Panc1 (cell line): ENCODE measurements at places on chromosomes 7 and 10.

DNA sequence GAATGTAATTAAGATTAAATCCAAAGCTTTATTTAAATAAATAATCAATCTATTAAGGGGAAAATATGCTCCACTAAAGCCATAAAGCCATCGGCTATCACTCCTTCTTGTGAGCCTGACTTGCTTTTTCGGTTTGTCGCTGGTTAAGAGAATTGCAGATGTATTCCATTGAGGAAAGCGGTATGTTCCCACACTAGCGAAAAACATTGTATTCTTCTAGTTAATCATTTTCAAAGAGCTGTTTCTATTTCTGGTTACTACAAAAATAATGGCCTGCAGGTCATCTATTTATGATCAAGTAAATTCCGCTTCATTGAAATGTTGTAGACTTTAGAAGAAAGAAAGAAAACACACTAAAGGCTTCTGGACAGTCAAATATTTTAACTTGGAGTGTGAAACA lies 173.4 kb downstream of the CACNB2 start:
- DNase-seq: no peak

DNA sequence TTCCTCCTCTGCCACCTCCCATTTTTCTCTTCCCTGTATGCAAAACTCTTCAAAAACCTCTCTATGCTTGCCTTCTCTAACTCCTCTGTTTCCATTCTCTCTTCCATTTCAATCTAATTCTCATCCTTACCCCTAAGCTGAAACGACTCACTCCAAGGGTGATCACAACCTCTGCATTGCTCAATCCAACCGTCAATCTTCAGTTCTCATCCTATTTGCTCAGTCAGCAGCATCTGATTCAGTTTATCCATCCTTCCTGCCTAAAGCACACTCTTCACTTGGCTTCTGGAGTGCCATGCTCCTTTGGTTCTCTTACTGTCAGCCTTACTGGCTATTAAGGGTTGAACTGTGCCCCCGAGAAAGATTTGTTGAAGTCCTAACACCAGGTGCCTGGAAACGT lies 163.5 kb upstream of the NEBL start:
- DNase-seq: no peak

DNA sequence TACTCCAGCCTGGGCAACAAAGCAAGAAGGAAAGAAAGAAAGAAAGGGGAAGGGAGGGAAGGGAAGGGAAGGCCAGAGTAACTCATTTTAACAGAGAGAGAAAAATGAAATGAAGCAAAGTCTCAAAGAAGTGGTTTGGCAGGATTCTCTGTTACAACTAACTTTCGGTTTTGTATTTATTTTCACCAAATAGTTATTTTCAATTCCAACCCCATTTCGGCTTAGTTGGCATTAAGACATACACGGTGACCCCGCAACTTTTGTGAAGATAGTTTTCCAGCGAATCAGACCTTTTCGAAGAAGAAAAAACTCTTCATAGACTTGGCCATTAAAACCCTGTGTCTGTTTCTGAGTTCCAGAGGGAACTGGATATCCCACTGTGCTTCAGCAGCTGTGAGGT lies 45.2 kb upstream of the LYZL2 start:
- no peak for DNase-seq

- DNase-seq: no peak
Observed at GRCh38 chr7:67566101-67566500, 569.5 kb downstream of the TYW1 start.

GRCh38 chr7:11786186-11786585 lies 45.8 kb downstream of the THSD7A start:
- peak; percentile 61 for DNase-seq

- DNase-seq: no peak
Observed at GRCh38 chr10:117075064-117075463, 63.0 kb downstream of the VAX1 start.

DNA sequence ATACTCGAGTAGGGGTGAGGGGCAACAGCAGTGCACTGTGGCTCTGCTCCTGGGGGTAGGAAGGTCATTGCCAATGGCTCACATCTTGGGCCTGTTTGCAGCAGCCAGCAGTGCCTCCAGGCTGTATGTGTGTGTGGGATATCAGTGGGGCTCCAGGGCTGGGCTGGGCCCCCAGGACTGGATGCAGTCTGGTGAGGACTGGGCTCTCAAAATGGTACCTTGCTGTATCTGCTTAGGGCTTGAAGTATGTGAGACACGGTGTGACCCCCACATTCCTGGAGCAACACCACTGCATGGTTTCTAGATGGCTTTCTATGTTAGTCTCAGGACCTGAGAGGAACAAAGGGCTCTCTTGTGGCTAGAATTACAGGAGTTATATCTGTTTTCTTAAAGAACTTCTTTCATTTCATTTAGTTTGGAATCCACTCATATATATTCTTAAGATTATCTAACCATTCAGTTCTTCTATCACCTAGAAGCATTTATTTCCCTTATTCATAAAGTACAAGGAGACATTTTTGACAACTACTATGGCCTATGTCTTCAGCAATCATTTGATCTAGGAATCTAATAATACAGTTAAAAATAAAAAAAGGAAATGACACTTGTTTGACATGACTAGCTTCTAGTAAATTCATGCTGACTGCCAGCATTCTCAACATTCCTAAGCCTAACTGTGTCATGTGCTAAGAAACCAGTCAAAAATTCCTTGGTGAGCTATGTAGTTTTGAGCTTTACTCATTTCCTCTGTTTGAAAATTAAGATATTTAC lies 443.2 kb upstream of the SEMA3A start:
- DNase-seq: peak; percentile 74
